Suppressor macrophage treated with lipopolysaccharide for 1 hour (primary cell): ENCODE measurements at places on chromosomes 7 and 10.

DNA sequence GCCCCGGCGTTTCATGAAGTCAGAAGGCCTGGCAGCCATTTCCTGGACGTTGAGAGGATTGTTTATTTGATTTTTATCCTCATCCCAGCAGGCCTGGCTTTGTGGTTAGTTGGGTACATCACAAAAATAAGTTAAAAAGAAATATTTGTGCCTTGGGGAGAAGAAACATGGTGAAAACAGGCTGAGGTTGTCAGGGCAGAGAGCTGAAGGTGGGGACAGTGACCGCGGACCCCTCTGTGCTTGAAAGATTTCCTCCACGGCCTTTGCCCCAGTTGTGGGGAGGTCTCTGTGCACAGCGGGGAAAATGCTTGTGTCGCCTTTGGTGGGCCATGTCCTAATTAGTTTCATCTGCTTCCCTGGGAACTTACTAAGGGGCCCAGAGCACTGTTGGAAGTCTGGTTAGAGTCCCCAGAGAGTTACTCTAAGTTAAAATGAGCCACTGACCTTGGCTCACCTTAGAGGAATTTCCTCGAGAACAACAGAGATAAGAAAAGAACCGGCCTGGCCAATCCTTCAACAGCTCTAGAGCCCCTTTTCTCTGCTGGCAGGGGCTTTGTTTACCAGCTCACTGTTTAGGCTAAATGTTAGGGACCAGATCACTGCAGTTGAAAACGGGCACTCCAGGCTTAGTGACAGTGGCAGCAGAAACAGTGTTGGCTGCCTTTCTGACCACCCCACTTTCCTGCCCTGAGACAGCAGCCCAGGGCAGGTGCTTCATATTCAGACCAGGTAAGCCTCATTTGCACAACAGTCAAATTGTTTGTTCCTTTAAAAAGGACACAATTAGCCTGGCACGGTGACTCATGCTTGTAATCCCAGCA, 37.9 kb downstream of the CRCP start:
- DNase-seq = no peak

- peak; percentile 33 for DNase-seq
Observed at GRCh38 chr7:138125119-138125518, 48.9 kb downstream of the AKR1D1 start.

DNA sequence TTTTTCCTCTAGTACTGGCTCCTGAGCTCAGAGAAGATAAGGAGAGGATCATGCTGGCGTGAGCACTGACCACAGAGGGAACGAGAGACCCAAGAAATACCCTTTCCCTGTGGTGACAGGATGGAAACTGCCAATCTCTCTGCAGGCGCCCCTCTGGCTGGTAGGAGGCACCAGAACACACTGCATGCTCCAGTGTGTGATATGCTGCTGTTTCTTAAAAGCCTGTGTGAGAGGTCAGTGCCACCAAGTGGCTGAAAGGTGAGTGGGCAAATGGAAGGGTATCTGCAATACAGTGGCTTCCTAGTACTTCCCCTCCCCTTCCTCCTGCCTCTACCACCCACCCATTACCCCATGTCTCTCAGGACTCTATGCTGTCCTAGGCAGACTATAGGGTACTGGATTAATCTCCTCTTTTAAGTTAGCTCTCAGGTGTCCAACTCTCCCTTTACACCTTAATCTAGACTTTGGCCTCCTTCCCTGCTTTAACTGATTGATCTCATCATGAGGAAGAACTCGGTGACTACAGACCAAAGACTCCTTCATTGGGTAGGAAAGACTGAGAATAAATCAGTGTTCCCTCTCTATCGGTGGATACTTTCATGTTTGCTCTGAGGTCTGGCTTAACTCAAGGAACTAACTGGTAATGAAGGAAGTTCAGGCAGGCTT, 283.6 kb downstream of the ADRA2A start:
- no peak for DNase-seq

DNA sequence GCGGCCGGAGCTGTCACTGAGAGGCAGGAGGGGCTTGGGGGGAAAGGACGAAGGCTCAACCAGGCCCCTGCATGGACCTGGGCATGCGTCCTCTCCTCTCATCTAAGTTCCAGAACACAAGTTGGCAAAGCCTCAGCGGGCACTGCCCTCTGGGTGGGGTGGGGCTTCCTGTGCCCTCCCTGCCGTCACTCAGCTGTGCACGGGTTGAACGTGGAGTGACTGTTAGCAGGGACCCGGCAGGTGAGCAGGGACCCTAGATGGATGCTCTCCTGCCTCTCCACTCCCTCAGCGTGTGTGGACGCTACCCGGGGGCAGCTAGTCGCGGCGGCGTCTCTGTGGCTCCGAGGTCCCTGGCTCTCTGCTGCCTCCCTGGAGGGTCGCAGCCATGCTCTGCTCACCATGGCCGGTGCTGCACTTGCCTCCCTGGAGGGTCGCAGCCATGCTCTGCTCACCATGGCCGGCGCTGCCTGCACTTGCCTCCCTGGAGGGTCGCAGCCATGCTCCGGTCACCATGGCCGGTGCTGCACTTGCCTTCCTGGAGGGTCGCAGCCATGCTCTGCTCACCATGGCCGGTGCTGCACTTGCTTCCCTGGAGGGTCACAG, 36.4 kb upstream of the TTYH3 start:
- no peak for DNase-seq

DNA sequence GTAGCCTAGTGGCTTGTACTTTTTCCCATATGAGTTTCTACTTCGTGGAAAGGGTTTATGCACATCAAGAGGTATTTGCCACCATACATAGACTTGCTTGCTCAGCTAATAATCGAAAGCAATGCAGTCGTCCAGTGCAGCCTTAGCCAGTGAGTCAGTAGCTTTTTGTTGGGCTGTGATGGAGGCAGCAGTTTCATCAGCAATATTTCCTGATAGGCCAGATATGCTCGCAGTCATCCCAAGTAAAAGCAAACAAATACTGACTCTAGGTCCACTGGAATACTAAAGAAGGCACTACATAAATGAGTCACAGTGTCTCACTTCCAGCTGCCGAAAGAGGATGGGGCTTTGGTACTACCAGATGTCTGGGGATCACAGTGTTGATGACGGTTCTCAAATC, 2.1 kb upstream of the BNIP3 start:
- DNase-seq = peak; percentile 19
